AG09309 (cell line): ENCODE measurements at places on chromosomes 3 and 15.

- DNase-seq: no peak
These were observed 15.5 kb downstream of the MAPKAPK3 start for GRCh38 chr3:50632450-50632849.

GRCh38 chr3:66483409-66483906 lies 17.4 kb downstream of the LRIG1 start:
- DNase-seq: no peak

- no peak for DNase-seq
These were observed 2.9 kb upstream of the PRRT3 start for GRCh38 chr3:9955067-9955502.

DNA sequence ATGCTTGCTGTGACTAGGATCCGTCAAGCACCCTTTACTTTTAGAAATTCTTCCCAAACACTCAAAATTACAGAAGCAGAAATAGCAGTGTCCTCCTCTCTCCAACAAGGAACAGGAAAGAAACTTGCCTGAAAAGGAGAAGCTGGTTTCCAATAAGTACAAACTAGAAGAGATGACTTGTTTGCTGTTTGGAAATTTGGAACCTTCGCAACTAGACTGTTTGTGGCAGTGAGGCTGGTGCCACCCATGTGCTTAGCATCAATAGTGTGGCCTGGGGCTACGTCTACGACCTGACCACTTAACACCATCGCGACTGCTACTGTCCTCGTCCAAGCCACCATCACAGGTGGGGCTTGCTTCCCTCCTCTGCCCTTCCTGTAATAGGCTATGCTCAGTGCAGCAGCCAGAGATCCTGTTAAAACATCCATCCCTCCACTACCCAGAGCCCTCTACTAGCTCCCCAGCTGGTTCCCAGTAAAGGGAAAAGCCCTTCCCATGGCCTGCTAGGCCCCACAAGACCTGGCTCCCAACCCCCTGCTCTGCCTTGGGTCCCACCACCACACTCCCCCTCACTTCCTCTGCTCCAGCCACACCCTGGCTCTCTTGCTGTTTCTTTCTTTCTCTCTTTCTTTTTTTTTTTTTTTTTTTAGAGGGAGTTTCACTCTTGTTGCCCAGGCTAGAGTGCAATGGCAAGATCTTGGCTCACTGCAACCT lies 52.6 kb upstream of the CCR2 start:
- no peak for DNase-seq
